Stimulated activated CD4-positive, alpha-beta T cell treated with anti-CD3 and anti-CD28 coated beads, Interleukin-2, amount 100 ng/mL, for 4 hours (primary cell): ENCODE measurements at places on chromosomes 12 and 14.

DNA sequence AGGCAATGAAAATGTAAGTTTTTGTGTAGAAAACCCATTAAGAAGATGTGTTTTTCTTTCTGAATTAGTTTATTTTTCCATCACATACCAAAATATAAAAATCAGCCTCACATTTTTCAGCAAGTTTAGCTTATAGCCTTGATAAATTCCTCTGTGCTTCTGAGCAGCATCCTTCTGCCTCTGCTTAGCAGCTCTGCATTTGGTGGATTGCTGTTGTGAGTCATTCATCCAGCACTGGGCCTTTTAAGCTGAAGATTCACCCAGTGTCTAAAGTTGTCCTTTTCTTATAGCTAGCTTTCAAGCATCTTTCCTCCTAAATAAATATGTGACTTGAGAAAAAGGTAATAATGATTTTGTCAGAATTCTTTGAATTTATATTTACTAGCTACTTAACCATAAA is 206.1 kb downstream of the PCNX1 start:
- no peak for DNase-seq

DNA sequence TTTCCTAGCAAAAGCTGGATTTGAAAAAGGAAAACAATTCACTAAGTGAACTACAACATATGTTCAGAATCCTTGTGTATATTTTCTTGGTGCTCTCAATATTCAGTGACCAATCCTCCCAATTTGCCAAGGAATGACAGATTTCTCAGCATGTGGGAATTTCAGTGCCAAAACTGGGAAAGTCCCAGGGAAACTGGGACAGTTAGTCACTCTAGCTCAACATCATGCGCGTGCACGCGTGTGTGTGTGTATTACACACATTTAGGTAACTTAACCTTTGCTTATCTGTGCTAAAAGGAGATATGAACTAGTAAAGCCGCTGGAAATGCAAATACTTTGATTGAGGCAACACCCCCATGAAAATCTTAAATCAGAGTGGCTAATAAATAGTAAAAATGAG is 26.1 kb upstream of the SLC6A13 start:
- DNase-seq = no peak

DNA sequence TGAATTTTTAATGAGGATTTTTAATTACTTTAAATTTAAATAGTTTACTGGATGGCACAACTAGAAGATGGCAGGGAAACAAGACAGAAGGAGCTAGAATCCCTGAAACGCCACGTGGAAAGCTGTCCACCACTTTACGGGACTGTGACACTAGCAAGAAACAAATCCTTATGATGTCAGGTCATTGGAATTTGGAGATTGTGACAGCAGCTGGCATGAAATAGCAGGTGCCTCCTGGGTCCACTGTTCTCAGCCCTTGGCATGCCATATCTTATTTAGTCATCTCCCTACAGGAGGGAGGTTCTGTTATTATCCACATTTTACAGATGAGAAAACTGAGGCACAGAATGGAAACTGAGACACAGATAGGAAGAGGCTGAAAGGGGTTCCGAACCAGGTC is 113.8 kb downstream of the BCL11B start:
- DNase-seq = no peak

GRCh38 chr12:54641554-54641953 is 6.6 kb downstream of the DCD start:
- DNase-seq = no peak

GRCh38 chr14:89501381-89501780 is 84.3 kb upstream of the FOXN3 start:
- DNase-seq = no peak

GRCh38 chr14:40248671-40249070 is 816.4 kb upstream of the FBXO33 start:
- DNase-seq = no peak

DNA sequence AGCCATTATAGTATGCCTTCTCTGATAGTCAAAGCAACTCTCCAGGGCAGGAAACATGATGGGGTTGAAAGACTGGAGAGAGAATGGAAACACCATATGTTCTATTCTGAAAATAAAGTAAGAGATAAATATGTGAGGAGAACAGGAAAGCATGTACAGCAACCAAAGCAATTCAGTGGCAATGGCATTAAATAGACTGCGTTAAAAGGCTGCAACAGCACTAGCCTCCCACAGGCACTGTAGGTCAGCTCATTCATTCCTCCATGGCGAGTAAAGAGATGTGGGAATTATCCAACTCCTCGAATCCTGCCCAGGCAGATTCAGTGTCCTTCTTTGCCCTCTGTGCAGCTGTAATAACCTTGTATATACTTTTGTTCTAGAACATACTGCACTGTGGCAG is 43.8 kb downstream of the ANO6 start:
- no peak for DNase-seq

- no peak for DNase-seq
These were observed 3.5 kb downstream of the RFX4 start for GRCh38 chr12:106586278-106586802.

DNA sequence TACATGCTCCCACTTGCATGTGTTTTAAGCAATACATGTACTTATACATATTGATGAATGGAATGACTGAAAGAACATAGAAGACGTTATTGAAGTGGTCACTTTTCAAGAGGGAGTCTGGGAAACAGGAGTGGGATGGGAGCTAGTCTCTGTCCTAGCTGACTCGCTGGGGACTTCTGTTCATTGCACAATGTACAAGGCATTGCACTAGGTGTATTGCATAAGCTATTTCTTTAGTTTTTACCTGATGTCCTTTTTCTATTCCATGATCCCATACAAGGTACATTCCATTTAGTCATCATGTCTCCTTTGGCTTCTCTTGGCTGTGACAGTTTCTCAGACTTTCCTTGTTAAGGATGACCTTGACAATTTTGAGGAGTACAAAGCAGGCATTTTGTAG is 4.0 kb upstream of the MYO1H start:
- no peak for DNase-seq

- no peak for DNase-seq
These were observed 17.4 kb upstream of the PTGR2 start for GRCh38 chr14:73834261-73834625.

DNA sequence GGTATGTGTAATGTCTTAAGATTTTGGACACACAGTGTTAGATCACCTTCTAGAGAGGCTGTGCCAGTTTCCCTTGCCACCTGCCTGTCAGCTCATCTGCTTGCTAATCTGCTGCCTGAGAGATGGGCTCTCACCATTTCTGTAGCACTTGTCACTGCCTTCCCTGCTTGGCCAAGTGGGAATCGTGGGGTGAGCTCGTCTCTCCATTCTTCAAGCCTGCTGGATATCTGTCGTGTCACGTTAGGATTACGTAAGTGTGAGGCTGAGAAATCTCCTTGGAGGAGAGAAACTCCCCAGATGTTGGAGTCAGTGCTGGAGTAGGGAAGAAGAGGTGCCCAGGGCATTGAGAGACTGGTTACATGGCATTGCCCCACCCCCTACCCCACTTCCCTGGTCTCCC is 8.6 kb upstream of the RPH3A start:
- no peak for DNase-seq

- DNase-seq = no peak
These were observed 1.5 kb downstream of the PTMS start for GRCh38 chr12:6767353-6768319.

DNA sequence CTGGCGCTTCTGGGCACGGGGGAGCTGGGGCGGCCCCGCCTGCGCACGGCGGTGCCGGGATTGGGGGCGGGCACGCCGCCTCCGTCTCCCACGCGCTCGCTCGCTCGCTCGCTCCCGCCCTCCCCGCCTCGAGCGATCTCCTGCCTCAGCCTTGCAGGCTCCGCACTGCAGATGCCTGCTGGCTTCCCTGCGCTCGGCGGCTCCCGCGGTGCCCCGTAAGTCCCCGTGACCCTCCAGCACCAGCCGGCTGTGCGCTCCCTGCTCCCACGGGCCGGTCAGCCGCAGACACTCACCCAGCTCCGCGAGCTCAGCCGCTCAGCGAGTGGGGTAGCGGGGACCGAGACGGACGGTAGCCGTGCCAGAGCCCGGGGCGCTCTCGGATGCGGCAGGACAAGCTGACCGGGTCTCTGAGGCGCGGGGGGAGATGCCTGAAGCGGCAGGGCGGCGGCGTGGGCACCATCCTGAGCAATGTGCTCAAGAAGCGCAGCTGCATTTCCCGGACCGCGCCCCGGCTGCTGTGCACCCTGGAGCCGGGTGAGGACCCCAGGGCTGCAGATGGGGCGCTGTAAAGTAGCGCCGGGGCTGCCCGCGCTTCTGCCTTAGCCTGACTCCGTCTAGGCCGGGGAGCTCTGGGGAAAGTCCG is at the start of gene TBC1D30:
TSS of gene TBC1D30 (plus strand) at position 148 of the 643 bp plus-strand sequence. CDS start at position 381, 233 bp downstream.
- peak; percentile 39 for DNase-seq

DNA sequence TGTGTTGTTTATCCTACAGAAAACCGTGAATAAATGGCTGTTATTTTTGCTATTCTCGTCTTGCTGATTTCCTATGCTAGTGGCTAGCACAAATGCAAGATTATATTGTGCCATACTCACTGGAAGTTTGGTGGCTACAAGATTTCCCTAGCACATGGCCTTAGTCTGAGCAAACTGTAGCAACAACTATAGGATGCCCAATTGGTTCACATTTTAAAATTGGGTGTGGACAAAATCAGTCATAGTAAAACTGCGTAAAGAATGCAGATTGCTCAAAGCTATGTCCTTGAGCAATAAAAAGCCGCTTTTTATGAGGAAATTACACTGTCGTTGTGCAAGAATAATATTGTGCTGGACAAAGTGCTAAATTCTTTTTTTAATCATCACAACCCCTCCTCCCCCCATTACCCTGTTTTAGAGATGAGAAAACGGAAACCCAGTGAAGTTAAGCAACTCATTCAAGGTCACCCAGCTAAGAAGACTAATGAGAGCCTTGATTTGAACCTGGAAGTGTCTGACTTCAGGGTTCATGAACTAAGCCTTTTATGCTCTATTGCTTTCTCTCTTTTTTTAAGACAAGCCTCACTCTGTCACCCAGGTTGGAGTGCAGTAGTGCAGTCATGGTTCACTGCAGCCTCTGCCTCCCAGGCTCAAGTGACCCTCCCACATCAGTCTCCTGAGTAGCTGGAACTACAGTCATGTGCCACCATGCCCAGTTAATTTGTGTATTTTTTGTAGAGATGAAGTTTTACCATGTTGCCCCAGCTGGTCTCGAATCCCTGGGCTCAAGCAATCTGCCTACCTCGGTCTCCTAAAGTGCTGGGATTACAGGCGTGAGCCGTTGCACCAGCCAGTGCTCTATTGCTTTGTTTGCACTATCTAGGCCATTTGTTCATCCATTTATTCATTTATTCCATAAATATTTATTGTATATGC is 73.6 kb downstream of the SRGAP1 start:
- DNase-seq = no peak

- DNase-seq = no peak
These were observed 104.8 kb downstream of the GPATCH2L start for GRCh38 chr14:76256545-76256944.

GRCh38 chr12:52224151-52224550 is 8.9 kb upstream of the KRT7 start:
- no peak for DNase-seq

- DNase-seq = no peak
These were observed 40.3 kb upstream of the TRAF3 start for GRCh38 chr14:102736956-102737355.

GRCh38 chr12:47328831-47329545 is 249.2 kb upstream of the AMIGO2 start:
- DNase-seq = no peak

- no peak for DNase-seq
These were observed 472.6 kb upstream of the ATP2B1 start for GRCh38 chr12:90181216-90181615.

GRCh38 chr12:75452675-75453330 is 27.8 kb upstream of the GLIPR1 start:
- no peak for DNase-seq

GRCh38 chr12:99573980-99574379 is 73.6 kb upstream of the GARIN6 start:
- no peak for DNase-seq

DNA sequence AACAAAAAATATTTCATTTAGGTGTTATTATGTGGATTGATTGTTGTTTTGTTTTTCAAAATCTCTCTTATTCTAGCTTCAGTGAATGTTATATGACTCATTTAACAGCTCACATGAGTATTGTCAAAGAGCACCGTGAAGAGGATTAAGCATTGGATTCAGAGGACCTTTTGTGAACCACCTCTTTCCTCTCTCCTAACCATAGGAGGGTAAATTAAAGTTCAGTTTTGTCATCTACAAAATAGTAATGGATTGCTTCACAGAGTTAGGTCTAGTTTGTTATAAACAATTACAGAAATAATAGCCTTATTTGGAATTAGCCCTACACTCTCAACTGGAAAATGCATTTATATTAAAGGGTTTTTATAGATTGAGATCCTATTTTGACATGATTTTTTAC is 962 bp upstream of the KERA start:
- DNase-seq = no peak
